ENCODE measurements at places on chromosomes 16 and 17.
A peak's percentile ranks its signal among the peaks of the same experiment; 100 is the strongest.

DNA sequence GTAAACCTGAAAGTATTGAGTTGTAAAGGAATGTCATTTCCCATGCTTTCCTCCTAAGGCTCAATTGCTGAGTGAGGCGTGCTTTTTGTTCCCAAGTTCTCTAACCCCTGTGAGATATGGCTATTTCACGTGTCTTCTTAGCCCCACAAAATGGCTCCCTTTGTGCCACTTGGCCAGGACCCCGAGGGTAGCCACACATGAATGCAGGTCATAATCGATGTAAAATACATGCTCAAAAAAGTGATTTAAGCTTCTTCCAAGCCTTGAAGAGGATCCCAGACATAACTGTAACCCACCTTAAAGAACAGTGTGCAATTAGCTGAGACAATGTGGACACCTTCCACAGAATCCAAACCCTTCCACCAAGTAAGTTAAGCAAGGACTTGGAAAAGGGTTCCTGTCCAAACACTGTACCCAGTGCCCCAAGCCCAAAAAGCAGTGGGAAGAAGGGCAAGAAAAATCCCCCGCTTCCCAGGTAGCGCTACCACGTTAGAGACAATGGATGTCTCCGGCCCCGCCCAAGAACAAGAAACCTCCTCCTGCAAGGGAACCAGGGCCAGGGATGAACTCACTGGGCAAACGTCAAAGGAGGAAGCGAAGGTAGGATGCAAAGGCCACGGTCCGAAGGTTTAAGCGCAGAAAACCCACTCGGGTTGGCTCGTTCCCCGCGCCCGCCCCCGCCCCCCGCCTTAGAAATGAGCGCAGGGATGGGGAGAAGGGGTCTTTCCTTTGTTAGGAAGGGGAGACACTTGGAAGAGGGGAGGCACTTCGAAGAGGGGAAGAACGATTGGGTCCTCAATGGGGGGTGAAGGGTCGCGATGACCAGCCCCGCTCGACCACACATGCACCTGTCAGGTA lies 1.2 kb downstream of the JPT1 start:
- no peak for DNase-seq

DNA sequence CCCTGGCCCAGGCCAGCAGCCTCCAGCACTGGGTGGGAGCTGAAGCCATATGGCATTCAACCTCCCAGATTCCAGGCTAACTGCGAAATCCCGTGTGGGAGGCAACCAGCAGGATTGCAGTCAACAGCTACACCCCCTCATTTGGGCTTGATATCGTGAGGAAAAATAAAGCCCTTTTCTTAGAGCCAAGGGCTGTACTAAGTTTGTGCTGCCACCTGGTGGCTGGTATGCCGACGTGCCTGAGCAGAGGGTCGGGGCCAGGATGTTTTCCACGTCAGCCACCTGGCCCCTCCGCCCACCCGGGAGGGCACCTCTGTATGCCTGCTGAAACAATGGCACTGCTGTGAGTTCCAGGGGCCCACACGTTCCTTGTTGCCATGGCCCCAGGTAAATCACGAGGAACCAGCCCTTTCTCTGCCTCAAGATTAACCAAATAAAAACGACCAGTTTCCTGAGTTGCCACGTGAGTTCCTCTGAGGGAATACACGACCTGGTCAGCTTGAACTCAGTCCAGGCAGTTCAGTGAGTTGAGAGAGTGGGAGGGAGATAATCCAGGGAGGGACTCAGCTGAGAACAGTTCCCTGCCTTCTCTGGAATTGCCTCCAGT lies 9.0 kb downstream of the TMEM98 start:
- peak; percentile 10 for DNase-seq

DNA sequence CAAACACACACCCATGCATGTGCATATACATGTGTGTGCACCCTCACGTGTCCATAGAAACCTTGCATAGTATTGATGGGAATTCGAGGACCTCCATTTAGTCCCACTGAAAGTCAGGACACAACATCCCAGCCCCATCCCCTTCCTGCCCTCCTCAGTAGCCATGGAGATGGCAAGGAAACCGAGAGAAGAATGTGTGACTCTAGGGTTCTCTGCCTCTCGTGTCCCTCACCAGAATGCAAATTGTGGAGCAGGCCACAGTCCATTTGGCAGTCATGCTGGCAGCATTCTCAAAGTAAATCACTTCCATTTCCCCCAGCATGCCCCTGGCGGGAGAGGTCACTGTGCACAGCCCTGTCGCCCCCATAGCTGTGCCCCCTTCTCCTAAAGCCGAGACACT lies 141.1 kb downstream of the MSI2 start:
- no peak for DNase-seq

DNA sequence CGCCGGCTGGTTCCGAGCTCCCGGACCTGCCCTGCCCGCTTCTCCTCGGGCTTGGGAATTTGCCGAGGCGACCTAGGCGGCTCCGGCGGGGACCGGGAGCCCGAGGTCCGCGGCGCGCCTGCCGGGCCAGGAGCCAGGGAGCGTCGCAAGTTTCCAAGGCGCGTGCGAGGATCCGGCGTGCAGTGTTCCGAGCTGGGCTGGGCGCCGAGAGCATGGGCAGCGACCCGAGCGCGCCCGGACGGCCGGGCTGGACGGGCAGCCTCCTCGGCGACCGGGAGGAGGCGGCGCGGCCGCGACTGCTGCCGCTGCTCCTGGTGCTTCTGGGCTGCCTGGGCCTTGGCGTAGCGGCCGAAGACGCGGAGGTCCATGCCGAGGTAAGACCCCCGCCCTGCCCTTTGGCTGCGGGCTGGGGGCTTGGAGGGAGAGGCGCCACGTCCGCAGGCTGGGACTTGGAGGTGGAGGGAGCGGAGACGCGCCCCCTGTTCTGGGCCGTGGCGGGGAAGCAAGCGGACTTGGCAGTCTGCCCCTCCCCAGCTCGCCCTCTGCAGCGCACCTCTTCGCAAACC lies 668 bp downstream of the MMP15 start:
- DNase-seq = no peak

DNA sequence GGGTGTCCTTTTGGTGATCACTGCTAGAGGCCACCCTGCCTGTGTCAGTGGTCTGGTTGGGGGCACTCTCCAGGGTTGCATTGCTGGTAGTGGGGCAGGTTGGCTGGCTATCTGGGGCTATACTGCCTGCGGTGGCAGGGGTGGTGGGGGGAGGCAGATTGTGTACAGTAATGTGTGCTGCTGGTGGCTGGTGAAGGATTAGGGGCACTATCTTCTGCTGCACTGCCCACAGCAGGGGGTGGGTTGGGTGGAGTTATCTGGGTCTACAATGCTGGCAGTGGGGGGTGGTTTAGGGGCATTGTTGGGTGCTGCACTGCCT lies 204.0 kb upstream of the WSB1 start:
- no peak for DNase-seq

- DNase-seq = no peak
Observed at GRCh38 chr16:79047337-79047736, 553.2 kb downstream of the MAF start.

GRCh38 chr16:56244612-56245011 lies 53.3 kb downstream of the GNAO1 start:
- no peak for DNase-seq

DNA sequence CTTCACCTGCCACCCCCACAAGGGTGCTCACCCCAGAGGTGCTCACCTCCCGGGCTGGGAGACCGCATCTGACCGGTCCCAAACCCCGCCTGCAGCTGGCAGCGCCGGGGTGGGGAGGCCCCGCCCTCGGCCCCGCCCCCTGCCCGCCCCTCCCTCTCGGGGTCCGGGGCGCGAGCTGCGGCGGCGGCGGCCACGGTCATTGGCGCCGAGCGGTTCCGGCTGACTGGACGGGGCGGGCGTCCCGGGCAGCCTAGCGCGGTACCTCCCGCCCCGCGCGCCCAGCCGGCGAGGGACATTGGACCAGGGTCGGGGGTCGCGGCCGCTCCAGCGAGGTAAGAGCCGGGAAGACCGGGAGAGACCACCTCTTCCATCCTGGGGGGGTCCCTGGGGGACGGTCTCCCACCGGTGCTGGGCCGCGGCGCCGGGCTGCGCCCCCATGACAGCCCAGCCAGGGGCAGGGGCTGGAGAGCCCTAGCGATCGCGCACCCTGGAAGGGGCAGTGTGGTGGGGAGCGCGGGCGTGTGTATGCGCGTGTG lies at the start of gene CACNG5:
Gene CACNG5, plus strand, starts transcription at position 199 of the 536 bp plus-strand sequence. CDS start 42,216 bp downstream, outside the sequence.
- DNase-seq = no peak

DNA sequence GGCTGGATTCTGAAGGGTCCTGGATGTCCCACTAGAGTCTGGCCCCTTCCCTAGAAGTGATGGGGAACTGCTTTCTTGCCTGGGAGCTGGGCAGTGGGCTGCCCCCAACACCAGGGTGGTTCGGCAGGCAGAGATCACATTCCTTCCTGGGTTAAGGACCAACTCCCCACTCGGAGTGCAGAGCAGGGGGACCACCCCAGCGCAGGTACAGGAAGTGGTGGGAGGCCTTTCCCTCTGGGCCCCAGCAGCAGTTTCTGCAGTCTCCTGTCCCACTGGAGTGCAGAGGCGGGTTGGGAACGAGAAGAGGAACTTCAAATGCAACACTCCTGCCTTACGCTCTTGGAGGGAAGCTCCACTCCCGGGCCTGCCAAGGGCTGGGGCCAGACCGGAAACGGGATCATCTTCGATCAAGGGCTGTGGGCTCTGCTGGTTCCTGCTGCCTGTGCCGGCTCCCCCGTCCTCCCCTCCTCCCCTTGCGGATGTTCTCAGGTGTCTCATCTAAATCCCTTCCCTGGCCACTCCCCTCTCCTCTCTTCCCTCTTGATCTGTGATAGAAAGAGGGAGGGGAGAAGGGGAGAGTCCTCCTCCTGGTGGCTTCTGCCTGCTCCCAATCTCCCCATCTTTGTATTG lies 9.0 kb upstream of the NGFR start:
- no peak for DNase-seq

DNA sequence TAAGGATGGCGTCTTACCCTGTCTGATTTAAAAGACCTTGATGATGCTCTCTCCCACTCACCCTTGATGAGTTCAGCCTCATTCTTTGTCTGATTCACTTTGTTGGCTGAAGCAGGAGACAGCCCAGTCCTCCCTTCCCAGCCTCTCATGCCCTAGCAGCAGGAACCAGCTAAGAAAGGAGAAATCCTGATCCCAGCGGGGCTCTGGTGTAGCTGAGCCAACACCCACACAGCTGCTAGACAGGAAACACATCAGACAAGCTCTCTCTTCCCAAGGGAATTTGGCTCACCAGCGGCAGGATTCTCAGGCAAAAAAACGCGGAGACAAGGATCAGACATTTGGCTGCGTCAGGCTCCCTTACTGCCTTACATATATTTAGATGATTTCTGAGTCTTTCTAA lies 211.5 kb downstream of the CDH11 start:
- DNase-seq = no peak

- peak; percentile 7 for DNase-seq
Observed at GRCh38 chr16:21626659-21627277, 25.6 kb downstream of the IGSF6 start.

DNA sequence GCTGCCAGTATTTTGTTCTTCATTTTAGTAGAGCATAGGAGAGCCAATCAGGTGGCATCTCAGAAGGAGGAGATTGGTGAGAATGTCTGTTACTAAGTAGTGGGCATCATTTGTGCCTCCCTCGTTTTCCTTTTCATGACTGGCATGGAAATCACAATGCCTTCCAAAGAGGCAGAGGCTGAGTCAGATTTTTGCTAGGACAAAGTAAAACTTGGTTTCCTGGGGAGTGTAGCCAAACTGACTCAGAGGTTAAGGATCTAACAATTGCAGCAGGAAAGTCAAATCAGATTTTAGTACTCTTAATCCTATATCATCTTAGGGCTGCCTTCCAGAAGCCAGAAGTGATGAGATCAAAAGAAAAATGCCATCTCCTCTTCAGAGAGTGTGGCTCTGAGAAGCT lies 138.7 kb downstream of the ANKFN1 start:
- no peak for DNase-seq

DNA sequence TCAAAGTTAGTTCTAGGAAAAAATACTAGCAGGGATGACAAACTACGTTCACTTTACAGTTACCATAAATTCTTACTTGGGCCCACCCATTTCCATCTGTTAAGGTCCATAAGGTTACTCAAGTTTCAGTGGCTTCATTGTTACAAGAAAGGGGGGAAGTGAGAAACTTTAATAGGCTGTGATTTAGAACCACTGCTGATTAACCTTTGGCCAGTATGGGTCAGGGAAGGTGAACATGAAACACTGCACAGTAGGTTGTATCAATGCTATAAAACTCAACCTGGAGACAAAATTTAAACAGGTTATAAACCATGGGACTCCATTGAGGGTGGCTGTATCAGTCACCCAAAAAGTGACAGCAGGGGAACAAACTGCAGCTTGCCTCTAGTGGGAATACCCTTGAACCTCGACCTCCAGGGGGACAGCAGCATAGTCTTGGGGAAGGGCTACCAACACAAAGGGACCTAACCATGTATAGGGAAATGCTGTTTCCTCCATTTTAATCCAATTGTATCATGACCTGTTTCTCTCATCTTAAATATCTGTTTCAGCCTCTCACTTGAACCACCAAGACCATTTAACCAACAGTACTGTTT lies 10.4 kb downstream of the PTRH2 start:
- no peak for DNase-seq

DNA sequence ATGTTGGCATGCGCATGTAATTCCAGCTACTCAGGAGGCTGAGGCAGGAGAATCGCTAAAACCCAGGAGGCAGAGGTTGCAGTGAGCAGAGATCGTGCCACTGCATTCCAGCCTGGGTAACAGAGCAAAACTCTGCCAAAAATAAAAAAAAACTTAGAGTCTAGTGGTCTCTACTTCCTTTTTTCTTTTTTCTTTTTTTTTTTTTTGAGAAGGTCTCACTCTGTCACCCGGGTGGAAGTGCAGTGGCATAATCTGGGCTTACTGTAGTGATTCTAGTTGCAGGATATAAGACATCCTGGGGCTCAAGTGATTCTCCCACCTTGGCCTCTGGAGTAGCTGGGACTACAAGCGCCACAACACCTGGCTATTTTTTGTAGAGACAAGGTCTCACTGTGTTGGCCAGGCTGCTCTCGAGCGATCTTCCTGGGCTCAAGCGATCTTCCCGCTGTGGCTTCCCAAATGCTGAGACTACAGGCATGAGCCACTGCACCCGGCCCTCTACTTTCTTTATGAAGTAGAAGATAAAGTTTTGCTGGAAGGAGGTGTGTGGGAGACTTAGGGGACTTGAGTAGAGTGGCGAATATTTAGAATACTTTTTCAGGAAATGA lies 47.9 kb upstream of the TAOK1 start:
- no peak for DNase-seq

- DNase-seq = peak; percentile 57
Observed at GRCh38 chr17:6948562-6948961, 47.3 kb upstream of the ALOX12 start.

Data from GDM1 (cell line).